ENCODE measurements at places on chromosomes 3 and 15.
A peak's percentile ranks its signal among the peaks of the same experiment; 100 is the strongest.

GRCh38 chr15:90063770-90064247 lies 38.5 kb downstream of the IDH2 start:
- peak; percentile 81 for DNase-seq

GRCh38 chr15:77361456-77361855 lies 58.4 kb downstream of the PEAK1 start:
- no peak for DNase-seq

DNA sequence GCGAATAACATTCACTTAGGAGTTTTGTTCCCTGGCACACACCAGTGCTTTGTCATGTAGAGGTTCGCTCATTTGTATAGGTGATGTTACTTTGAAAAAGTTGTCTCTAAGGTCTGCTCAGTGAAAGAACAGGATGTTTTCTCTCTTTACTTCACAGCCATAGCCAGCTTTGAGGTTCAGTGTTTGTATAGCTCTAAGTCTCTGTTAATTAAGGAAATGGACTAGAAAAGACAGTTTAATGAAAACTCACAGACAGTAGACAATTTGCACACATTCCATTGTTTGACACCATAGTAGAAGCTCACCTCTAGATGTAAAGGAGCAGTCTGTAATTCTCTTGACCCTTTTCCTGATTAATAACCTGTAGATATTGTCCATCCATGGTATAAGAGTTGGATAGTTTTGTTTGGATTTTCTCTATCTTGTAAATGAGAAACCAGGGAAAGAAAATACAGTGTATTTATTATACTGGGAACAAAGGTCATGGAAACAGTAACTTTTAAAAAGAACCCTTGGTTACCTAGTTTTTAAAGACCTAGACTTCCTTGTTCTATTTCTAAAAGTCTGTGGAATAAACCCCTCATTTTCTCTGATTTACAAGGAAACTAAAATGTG lies 50.4 kb downstream of the PDE8A start:
- DNase-seq: no peak

GRCh38 chr3:119809249-119810017 lies 27.5 kb downstream of the NR1I2 start:
- DNase-seq: no peak

GRCh38 chr3:169286992-169287391 lies 376.5 kb downstream of the MECOM start:
- no peak for DNase-seq

GRCh38 chr3:193240850-193241706 lies at the start of gene PLAAT1:
Gene PLAAT1, plus strand, starts transcription at chr3:193241222. Its CDS starts 14,429 bp downstream, at chr3:193255651.
- no peak for DNase-seq

- DNase-seq: no peak
These were observed 27.8 kb upstream of the ACAD9 start for GRCh38 chr3:128851601-128852000.

DNA sequence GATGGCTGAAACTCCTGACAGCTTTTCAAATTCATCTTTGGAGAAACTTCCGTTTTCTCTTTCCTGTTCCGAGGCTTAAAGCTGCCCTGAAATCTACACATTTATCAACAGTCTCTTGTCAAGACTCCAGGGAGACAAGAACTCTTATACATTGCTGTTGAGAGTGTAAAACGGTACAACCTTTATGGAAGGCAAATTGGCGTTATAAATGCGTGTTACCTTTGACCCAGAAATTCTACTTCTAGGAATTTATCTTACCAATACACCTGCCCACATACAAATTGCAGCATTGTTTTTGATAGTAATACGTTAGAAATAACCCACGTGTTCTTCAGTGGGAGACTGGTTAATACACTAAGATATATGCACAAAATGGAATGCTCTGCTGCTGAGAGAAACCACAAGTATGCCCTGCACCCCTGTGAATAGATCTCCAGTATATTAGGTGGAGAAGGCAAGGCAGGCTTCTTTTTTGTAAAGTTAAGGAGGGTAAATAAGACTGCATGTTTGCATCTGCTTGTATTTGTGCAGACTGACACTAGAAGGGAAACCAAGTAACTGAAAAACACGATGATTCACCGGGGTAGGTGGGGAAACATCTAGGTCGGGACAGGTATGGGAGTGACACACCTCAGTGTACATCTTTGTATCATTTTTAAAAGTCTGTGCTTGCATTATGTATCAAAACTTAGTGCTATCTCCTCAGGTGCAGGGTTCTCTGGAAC lies 97.5 kb downstream of the IGF1R start:
- no peak for DNase-seq

- DNase-seq: no peak
These were observed 11.4 kb upstream of the CCDC174 start for GRCh38 chr3:14640157-14640562.

- DNase-seq: no peak
These were observed 135.1 kb downstream of the HCN4 start for GRCh38 chr15:73233623-73234022.

DNA sequence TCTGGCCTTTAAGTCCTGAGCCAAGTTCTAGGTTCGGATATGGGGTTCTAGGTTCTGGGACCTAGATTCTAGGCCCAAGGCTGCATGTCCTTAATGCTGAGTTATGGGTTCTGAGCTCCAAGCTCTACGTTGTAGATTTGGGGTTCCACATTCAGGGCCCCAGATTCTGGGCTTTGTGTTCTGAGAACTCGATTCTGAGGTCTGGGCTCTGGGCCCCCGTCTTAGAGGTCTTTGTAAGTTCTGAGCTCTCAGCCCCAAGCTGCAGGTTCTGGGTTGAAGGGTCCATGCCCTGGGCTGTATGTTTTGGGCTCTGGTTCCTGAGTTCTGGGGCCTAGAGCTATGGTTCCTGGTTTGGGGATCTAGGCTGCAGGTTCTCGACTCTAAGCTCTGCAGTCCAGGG lies 10.0 kb upstream of the DNAJB8 start:
- DNase-seq: no peak

DNA sequence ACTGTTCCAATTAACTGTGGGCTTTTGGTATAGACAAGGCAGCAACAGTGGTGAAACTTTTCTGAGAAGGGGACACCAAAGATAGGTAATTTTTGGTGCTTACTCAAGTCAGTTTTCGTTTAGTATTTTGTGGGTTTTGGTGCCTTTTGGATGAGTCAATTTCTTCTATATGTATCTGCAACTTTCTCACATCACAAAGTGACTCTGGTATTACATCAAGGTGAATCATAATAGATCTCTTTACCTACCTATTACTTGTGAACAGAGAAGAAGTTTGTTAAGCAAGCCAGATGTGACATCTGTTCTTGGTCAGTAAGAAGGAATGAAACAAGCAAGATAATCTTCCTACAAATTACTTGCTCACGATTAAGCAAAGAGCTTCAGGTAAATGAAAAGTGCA lies 732.4 kb upstream of the DPPA4 start:
- DNase-seq: no peak

GRCh38 chr3:57080171-57080570 lies 19.7 kb downstream of the SPATA12 start:
- no peak for DNase-seq

DNA sequence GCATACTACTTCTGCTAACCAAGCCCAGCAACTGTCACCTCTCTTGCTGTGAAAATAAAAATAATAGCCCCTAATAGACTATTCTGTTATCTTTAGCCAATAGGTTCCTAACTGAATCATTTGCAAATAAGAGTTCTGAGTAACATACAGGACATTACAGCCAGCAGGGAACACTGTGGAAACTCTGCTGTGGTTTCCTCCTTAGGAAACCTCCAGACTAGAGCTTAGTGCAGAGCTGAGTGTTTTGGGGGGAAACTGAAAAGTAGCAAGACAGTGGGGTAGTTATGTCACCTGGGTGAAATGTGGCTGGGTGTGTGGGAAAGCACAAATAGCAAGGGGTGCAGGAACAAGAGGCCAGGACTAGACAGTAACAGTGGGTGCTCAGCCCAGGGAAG lies 32.4 kb downstream of the DZIP1L start:
- DNase-seq: no peak

DNA sequence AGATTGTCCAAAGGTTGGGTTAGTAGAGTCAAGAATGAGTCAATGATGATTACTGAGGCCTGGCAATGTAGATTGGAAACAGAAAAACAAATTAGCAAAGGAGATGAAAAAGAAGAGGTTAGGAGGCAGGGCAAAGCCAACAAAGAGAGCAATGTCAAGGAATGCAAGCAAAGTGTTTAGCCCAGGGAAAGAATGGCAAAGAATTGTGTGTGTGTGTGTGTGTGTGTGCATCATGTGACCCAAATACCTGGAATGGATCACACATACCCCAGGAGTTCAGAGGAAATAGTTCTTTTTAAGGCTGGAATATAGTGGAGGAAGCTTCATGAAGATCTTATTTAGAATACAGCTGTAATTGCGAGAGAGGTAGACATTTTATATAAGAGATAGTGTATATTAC lies 831.7 kb upstream of the ARPP21 start:
- DNase-seq: no peak

DNA sequence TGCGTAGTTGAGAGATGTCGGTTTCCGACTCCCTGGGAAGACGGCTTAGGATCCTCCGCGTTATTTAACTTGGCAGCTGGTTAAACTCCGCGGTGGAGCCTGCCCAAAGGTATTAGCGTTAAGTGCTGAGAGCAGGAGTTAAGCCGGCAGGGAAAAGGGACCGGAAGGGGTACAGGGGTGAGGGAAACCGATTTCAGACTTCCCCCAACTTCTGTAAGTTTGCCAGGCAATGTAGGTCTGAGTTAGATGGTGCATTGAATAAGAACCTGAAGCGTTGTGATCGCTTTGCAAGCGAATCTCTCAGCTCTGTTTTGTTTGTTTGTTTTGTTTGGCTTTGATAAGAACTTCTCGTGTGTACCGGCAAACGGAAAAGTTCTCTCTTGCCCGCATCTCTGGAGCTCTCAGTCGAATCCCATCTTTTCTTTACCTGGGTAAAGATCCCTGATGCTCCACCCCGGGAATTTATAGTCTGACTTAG lies 6.0 kb upstream of the FEZF2 start:
- no peak for DNase-seq

GRCh38 chr3:129687586-129688125 lies 81.2 kb upstream of the PLXND1 start:
- DNase-seq: no peak

DNA sequence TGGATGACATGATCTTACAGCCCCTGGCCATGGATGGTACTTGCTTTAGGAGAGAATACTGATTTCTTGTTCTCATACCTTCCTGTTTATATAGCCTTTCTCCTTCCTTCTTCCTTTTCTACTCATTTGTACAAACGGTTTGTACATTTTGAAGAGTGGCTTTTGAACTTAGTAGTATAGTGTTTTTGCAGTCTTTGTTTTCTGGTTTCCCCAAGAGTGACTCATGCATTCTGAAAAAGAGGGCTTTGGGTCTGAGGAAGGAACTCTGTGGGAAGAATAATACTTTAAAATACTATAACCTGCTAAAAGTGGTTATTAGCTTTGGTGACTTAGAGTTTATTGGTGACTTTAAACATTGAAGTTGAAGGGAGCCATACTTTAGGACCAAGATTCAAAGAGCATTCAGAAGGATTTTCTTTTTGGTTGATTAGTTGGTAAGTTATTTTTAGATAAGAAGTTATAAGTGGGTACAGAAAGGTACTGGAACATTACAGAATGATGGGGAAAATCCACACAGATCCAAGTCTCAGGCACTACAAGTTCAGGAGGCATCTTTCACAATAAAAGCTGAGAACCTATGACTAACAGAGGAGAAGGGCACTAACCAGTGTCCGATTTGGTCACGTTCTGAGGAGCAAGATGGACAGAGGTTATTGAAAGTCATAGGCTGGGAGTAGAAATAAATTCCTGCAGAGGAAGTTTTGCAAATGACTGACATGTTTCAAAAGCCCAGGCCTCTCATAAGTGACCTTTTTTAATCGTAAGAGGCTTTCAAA lies 369.6 kb upstream of the AZI2 start:
- no peak for DNase-seq

GRCh38 chr3:62965311-62965710 lies 90.1 kb upstream of the CADPS start:
- no peak for DNase-seq

DNA sequence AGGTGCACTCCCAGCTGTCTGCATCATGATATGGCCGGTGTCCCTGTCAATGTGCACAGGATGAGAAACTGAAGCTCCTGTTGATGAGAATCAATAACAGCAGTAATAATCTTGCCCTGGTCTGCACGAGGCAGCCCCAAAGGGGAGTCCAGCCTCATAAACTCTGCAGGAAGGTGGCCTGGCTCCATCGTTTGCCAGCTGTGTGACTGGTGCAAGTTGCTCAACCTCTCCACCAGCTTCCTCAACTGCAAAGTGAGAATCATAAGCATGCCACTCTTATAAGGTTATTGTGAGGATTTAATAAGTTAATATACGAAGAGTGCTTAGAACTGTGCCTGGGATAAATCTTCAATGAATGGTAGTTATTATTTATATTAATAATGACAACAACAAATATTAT lies 203.4 kb upstream of the HES1 start:
- peak; percentile 64 for DNase-seq

DNA sequence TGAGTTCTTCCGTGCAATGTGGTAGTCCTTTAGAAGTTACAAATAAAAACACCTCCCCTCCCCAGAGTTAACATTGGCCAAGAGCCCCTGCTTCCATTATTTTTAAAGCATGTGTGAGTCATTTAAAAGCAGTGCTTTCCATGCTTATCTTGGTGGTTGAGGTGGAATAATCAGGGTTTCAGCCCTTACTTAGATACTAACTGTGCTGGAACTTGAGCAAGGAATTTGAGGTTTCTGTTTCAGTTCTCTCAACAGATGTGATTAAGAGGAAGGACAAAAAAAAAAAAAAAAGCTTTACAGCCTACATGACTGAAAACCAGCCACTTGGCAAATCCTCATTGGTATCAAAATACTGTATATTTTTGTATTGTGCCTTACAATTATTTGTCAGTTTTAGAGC lies 64.5 kb downstream of the CGNL1 start:
- no peak for DNase-seq

GRCh38 chr3:161700998-161701397 lies 204.4 kb downstream of the OTOL1 start:
- DNase-seq: no peak

GRCh38 chr3:9037144-9037711 lies 74.0 kb upstream of the RAD18 start:
- DNase-seq: no peak

GRCh38 chr3:88219138-88219792 lies 69.5 kb downstream of the C3orf38 start:
- DNase-seq: peak; percentile 66

DNA sequence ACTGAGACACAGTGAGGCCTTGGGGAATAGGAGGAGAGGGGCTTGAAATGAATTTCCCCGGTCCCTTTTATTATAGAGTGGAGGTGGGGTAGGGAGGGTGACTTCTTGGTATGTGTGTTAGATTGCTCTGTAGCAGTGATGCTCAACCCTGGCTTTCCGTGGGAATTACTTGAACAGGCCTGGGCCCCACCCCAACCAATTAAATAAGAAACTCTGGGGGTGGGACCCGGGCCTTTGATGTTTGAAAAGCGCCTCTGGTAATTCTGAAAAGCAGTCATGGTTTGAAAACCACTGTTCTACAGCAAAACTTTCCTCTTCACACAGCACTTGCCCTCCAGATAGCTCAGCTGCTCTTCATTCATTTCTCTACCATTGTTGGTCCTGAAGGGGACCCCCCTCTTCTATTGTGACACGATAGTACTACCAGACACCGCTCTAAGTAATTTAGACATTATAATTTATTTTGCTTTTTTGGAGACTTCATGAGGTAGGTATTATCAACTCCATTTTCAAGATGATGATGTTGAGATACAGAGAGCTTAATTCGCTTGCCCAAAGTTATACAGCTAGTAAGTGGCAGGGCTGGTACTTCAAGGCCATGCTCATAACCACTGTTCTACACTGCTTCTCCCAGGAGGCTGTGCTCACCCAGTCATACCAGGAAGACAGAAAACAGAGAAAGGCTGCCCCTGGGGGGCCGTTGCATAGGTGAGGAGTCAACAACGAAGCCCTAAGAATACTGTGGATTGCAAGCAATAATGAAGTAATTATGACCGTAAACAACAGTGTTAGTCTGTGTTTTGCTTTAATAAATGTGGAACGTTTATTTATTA lies 176.2 kb downstream of the PEX5L start:
- DNase-seq: no peak

All from NB4 (cell line).